ENCODE measurements at places on chromosomes 12 and 14.

GRCh38 chr14:73741386-73741875 is 27.2 kb upstream of the PNMA1 start:
- peak; percentile 99 for DNase-seq

GRCh38 chr12:4567073-4567881 is 5.3 kb downstream of the DYRK4 start:
- DNase-seq = peak; percentile 40

GRCh38 chr14:92597906-92598905 is 84.6 kb downstream of the RIN3 start:
- DNase-seq = no peak

DNA sequence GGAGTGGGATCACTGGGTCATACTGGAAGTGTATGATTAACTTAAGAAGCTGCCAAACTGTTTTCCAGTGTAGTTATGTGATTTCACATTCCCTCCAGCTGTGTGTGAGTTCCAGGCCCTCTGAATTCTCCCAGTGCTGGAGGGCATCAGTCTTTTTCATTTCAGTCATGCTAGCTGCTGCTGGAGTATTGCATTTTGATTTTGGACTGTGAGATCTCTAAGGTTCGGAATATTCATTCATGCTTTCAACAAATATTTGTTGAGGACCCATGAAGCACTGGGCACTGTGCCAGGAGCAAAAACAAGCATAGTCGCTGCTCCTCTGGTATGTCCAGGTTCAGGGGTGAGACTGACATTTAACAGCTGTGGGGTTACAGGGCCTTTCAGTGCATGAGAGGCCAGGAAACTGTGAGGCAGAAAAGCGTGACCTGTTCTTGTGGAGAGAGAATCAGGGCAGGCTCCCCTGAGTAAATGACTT is 133.2 kb downstream of the SCARB1 start:
- DNase-seq = no peak

GRCh38 chr14:34254571-34254970 is 207.5 kb downstream of the SPTSSA start:
- DNase-seq = no peak

DNA sequence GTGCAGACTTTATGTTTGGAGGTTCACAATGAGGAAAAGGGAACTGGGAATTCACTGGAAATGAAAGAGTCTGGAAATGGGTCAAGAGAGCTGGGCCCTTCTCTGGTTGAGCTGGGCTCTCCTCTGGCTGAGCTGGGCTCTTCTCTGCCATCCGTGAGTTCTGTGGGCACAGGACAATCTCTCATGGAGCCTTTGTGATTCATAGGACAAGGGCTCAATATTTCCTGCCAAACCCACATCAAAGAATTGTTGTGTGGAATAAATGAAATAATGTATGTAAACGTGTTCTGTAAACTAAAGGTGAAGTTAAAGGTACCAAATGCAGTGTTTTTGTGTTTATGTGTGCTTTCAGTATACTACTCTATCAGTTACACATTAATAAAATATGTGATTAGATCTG is 95.5 kb upstream of the OVCH1 start:
- DNase-seq = no peak

DNA sequence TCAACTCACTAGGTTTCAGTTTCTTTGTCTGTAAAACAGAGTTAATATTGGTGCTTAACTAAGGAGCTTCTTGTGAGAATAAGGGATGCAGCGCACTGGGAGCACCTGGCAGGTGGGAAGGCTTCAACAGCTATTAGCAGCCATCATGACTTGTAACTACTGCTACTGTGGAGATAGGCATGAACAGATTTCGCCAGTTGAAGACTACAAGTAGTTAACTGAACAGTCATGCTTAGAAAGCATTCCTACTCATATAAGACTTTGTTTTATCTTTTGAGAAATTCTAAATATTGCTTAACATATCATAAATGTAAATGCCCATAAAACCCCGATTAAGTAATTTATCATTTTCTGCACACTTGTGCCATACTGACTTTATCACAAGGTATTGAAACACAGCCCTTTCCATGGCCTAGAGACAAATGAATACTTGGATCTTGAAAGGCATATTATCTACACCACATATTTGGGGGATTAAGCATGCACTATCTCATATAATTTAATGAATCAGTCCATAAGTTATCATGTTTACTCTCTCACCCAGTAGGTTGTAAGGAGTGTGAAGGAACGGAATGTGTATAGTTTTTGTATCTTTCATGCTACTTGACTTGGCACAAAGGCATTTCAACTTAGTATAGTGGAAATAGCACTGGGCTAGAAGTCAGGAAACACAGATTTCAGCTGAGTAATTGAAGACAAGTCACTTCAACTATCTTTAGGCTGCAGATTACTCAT is 16.1 kb downstream of the NTN4 start:
- DNase-seq = no peak
